Fibroblast of gingiva (primary cell): ENCODE measurements at places on chromosomes 5 and 9.
A peak's percentile ranks its signal among the peaks of the same experiment; 100 is the strongest.

GRCh38 chr5:39175273-39175955 lies 43.9 kb downstream of the FYB1 start:
- no peak for DNase-seq

- DNase-seq: no peak
These were observed 2.5 kb upstream of the PCDHAC1 start for GRCh38 chr5:140923601-140924000.

GRCh38 chr5:124641154-124641792 lies 105.2 kb downstream of the ZNF608 start:
- DNase-seq: no peak

- peak; percentile 43 for DNase-seq
These were observed 9.2 kb upstream of the GRHPR start for GRCh38 chr9:37413311-37413710.

DNA sequence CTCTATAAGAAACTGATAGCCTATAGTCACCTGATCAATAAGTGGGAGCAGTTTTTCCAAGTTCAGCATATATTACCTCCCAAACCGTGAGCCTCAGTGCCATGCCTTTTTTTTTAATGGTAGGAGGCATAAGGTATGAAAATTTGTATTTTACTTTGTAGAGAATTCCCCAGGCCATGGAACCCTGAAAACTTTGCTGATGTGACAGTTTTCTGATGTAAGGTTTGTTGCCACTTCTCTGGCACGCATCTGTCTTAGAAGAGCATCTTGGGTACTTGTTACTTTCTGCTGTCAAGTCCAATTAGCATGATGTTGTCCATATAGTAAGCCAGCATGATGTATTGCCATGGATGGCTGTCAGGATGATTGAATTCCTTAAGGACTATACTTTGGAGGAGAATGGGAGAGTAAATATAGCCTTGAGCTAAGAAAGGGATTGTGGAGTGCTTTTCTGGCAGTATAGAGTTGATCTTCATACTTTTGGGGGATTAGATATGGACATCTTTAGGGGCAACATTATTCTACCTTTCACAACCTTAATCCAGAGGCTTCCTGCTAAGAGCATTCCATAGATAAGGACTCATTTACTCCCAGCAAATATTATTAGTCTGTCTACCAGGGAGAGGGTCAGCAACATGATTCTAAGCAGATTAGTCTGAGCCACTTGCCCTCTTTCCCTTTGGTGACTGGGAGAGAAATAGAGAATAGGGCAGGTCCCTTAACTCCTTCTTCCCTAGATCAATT lies 389.6 kb downstream of the YTHDC2 start:
- DNase-seq: no peak

DNA sequence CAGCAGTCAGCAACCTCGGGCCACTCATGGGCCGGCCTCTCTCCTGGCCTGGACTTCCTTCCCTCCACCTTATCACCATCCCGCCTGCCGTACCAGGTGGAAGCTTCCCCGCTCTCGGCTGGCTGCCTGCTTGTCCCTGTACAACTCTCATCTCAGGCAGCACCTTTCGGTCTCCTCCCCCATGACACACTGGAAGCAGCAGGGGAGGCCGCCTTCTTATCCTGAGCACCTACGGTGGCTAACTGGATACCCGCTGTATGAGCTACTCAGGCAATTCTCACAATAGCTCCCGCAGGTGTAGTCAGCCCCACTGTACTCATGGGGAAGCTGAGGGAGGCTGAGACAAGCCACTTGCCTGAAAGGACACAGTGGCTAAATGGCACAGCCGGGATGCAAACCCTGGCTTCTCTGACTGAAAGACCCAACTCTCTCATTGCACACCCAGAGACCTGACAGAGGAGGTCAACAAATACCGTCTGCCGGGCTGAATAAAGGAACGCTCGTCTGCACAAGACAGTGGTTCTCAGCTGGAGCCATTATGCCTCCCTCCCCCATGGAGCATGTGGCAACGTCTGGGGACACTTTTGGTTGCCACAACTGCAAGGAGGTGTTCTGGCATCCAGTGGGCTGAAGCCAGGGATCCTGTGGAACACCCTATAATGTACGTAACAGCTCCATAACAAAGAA lies 9.6 kb downstream of the STK10 start:
- DNase-seq: no peak

GRCh38 chr5:89457411-89458331 lies 574.7 kb upstream of the MEF2C start:
- DNase-seq: peak; percentile 80

GRCh38 chr9:110825950-110826349 lies 157.4 kb downstream of the MUSK start:
- no peak for DNase-seq

DNA sequence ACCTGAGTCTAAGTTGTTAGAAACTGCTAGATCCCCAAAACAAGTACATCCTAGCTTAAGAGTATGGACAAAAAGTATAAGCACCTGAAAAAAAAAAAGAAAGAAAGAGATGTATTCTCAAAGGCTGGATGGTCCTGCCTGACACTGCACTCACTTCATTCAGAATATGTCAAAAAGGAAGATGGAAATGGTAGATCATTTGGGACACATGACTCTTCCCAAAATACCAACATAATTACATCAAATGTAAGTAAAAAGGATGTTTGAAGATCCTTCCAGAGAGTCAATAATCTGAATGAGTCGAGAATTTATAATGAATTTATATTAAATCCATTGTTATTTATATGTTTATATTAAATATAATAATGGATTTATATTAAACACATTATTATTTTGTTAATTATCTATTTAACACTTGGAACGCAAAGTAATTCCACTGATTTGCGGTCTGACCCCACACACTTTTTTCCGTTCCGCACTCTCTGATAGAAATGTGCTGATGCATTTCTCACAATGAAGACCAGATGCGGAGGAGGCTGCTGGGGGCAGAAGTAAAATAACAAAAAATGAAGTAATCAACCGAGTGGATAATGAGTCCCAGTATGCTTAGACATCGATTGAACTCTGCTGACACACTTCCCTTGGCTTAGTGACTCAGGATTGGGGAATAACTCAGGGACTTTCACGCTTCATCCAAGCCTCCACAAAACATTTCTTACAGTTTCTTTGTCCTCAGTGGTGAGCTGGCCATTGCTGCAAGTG lies 201.2 kb downstream of the ADAMTS12 start:
- DNase-seq: peak; percentile 93

DNA sequence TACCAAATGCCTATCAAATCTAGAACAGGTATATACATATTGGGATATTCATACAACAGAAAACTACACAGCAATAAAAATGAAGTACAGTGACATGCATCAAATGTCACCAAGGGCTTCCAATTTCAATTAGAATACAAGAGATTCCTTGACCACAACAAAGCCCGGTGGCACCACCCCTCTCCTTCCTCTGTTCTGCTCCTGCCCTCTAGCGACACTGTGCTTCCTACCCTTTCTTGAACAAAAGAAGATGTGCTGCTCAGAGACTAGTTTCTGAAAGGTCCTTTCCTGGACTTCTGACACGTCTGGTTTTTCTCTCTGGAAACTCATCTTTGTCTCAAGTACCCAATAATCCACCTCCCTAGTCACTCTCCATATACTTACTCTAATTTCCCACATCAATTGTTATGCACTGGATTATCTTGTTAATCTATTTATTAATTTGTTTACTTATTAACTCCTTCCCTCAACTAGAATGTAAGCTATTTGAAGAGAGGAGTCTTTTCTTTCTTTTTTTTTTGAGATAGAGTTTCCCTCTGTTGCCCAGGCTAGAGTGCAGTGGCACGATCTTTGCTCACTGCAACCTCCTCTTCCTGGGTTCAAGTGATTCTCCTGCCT lies 70.4 kb upstream of the CTSV start:
- DNase-seq: peak; percentile 13

GRCh38 chr9:16611983-16612382 lies 258.5 kb downstream of the BNC2 start:
- peak; percentile 81 for DNase-seq

DNA sequence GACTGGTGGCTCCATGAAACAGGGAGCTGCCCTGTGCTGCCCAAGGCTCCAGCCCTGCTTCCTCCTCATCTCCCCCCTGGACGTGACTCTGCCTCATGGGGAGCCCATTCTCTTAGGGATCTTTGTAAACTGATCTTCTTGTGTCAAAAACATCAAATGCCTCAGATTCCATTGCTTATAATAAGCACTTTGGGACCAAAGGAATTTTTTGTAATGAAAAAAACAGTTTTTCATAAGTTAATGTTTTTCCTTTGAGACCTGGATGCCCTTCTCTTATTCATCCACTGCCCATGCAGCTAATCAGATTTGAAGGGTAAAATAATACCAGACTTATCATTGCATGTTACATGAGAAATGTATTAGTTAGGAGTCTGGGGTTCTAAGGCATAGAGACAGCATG lies 41.7 kb downstream of the PALM2AKAP2 start:
- DNase-seq: no peak

GRCh38 chr9:133718563-133719315 lies 19.4 kb downstream of the SARDH start:
- DNase-seq: no peak

DNA sequence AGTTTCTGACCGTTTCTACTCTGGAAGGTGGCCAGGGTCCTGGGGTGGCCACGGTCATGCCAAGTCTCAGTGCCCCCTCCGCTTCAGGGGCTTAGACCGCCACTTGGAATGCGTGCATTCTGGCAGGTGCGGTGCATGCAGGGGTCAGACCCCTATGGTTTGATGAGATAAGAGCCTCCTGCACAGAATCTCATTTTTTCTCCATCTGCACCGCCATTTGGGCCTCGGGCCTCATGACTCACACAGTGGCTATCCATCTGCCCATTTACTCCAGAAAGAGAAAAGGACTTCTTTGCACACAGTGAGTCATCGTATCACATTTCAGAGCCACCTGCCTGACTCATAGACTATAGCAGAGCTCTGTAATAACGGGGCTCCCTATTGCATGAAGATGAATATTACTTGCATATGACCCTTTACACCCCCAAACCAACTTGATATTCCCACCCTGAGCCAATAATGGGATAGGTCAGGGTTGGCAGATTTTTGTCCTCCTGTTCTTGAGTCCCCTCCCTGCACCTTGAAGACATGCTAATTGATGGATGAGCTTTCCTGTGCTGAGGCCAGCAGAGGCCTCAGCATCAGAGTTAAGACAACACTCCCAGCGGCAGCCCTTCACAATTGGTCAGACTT lies 157.4 kb downstream of the NR3C1 start:
- peak; percentile 80 for DNase-seq

- DNase-seq: no peak
These were observed 64.2 kb upstream of the CDKN2B start for GRCh38 chr9:22073349-22073748.

- no peak for DNase-seq
These were observed 470.7 kb upstream of the BRINP1 start for GRCh38 chr9:119839888-119840287.

DNA sequence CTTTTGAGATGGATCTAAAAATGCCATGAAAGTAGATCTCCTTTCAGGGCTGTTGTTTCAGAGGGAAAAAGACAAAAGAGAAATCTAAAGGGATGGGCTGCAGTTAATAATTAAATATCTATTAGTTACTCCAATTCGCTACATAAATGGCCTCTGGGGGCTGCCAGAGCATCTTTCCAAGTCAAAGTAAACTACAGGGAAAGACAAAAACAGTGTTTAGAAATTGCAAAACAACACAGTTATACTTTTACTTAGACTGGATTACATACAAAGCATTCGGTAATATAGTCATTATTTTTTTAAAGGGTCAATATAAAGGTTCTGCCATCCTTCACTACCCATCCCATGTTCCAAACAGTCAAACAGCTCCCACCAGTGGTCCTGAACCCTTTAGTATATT lies 853.5 kb upstream of the DMAC1 start:
- no peak for DNase-seq

DNA sequence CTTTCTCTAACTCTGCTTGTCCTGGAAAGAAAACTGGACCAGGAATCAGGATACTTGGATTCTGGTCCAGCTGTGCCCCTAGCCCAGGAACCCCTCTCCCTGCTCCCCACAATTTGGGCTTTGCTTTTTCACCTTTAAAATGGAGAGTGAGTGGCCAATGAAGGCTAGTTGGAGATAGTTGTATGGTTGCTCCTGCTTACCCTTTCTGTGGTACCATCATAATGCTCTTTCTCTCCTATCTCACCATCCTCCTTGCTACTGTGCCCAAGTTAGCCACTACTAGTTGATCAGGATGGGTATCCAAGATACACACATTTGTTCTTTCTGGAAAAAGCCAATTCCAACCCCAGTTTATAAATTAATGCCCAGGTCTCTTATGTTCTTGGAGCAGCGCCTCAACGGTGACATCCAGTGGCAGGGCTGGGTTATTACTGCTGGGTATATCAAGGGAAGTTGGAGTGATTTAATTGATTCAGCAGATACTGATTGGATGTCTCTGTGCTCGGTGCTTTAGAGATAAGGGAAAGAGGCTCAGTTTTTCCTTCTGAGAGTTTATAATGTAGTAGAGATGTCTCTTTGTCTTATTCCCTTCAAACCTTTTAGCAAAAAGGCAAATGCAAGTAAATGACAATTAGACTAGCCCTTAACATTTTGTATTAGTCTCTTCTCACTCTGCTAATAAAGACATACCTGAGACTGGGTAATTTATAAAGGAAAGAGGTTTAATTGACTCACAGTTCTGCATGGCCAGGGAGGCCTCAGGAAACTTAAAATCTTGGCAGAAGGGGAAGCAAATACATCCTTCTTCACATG lies 38.5 kb downstream of the FAXDC2 start:
- peak; percentile 64 for DNase-seq

DNA sequence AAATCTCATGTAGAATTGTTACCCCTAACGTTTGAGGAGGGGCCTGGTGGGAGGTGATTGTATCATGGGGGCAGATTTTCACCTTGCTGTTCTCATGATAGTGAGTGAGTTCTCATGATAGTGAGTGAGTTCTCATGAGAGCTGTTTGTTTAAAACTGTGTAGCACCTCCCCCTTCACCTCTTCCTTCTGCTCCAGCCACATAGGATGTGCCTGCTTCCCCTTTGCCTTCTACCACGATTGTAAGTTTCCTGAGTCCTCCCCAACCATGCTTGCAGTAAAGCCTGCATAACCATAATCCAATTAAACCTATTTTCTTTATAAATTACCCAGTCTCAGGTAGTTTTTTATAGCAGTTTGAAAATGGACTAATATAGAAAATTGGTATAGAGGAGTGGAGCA lies 1783.7 kb upstream of the CDH9 start:
- DNase-seq: no peak

DNA sequence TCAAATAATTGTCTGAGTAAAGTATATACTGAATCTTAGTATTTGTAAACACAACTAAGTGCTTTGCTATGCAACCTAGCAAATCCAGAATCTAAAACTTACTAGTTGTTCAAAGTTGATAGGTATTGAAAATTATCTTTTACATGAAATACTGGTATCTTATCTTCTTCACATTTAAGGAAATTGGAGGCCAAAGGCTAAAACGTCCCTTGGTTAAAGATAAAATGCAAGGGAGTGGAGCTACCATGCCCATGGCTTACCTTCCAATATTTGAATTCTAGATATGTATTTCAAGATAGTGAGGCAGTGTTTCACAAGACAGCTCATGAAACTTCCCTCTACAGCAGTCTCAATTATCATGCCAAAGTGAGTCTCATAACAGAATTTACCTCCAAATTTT lies 373.5 kb downstream of the KIAA0825 start:
- DNase-seq: no peak
